NCI-H2171 (cell line): ENCODE measurements at places on chromosomes 6 and 20.

DNA sequence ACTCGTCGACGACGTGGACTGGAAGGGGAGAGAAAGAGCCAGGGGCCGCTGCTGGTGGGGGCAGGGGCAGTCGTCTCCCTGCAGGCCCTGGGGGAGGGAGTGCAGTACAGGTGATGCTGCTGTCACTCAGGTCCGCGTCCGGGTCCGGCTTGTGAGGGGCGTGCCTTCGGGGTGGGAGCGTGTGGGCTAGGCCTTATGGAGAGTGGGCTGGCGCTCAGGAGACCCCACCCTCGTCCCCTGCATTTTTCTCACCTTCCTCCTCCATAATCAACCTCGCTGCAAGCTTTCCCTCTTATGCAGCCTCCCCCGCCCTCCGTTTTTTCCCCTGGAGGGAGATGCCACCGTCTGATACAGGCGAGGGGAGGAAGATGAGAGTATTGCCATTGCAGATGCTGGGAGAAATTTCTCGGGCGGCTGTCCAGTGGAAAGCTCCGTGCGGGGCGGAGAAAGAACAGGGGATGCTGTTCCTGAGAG is 632 bp downstream of the PCMT1 start:
- DNase-seq = peak; percentile 70

- DNase-seq = no peak
Observed at GRCh38 chr20:18613553-18613952, 25.7 kb downstream of the DTD1 start.

GRCh38 chr20:49260218-49260617 is 17.6 kb downstream of the ZNFX1 start:
- DNase-seq = no peak

- DNase-seq = no peak
Observed at GRCh38 chr20:60968853-60969720, 283.0 kb upstream of the CDH4 start.

DNA sequence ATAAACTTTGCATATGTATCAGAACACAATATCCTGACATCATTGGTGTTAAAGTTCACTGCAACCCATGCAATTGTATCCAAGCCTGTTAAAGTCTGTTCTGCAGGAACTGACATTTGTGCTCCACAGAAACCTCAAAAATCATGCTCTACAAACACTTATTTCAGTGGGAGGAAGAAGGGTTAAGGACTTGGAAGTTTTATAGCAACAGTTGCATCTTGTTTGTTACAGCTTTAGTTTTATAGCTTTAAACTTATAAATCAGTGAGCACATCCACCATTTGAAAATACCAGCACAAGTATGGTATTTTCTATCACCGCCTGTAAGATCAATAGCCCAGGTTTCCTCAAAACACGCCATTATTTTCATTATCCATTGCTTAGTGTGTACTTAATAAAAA is 884 bp downstream of the ECT2L start:
- DNase-seq = no peak

GRCh38 chr20:7378864-7379605 is 561.2 kb downstream of the HAO1 start:
- DNase-seq = no peak

- no peak for DNase-seq
Observed at GRCh38 chr6:154370545-154370944, 13.9 kb upstream of the IPCEF1 start.

DNA sequence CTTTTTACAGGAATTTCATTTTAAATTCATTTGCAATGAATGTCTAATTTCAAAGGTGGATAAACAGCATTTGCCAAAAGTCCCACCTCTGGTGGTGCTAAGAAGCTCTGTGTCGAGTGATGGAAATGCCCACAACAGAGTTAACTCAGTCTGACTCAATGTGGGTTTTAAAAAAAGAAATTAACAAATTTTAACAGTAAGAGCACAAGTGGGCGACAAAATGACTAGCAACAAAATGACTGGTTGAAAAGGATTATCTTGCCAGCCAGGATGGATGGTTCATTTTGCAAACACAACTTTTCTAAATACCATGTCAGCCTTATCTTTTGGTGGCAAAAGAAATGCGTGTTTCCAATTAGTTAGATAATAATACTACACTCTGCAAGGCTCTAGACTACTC is 14.3 kb upstream of the TAGAP start:
- DNase-seq = no peak

DNA sequence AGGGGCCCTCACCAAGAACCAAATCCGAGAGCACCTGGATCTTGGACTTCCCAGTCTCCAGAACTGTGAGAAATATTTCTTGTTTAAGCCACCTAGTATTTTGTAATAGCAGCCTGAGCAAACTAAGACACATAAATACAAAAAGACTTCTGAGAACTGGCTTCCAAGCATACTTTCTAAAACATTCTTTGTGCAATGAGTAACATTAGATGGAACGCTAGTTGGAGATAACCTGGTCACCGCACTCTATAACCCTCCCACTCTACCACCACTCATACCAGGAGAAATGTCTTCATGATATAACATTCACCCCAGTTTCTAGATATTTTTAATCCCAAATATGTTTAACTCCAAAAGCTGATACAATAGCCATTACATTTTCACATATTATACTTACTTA is 169.5 kb upstream of the THEMIS start:
- no peak for DNase-seq

DNA sequence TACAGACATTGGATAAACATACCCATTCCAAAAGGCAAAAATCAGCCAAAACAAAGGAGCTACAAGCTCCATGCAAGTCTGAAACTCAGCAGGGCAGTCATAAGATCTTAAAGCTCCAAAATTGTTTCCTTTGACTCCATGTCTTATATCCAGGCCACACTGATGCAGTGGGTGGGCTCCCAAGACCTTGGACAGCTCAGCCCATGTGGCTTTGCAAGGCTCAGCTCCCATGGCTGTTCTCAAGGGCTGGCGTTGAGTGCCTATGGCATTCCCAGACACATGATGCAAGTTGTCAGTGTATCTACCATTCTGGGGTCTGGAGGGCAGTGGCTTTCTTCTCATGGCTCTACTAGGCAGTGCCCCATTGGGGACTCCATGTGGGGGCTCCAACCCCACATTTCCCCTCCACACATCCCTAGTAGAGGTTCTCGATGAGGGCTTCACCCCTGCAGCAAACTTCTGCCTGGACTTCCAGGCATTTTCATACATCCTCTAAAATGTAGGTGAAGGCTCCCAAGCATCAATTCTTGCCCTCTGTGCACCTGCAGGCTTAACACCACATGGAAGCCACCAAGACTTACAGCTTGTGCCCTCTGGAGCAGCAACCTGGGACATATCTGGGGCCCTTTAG is 35.4 kb upstream of the SENP6 start:
- no peak for DNase-seq
